Stimulated activated CD4-positive, alpha-beta T cell treated with anti-CD3 and anti-CD28 coated beads, Interleukin-4, amount 100 ng/mL, for 48 hours (primary cell): ENCODE measurements at places on chromosomes 6 and 20.

DNA sequence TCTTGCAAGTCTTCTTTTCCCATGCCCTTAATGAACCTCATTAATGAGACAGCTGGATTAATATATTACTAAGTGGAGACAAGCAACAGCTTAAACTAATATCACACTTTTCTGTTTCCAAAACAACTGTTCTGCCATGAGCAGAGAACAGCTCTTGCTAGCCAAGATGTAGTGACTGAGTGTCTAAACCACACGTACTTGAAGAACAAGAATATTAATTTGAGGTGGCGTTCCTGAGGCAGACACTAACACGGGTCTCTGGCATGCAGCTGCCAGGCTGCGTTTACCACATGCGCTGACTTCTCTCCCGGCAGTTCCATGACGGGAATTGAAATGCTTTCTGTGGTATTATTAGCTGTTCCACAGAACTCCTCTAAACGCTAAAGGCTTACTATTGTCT, 80.6 kb downstream of the FNDC1 start:
- DNase-seq = no peak

DNA sequence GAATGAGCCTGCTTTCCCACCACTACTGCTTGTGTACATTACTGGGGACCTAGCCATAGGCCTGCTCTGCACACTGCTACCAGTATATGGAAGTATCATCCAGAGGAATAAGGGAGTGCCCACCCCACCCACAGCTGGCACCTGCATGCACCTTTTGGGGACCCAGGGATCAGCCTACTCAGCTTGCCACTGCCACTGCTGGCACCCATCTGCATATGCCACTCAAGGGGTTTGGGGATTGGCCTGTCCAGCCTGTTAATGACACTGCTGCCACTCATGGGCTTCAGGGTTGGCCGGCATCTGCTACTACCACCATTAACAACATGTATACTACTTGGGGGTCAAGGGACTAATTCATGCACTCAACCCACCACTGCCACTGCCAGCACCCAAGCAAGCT, 832.1 kb downstream of the PHF3 start:
- DNase-seq = no peak

- no peak for DNase-seq
Measured at GRCh38 chr6:31940256-31940664, 5.6 kb upstream of the CFB start.

GRCh38 chr6:118810420-118811027, 83.4 kb upstream of the ASF1A start:
- peak; percentile 25 for DNase-seq

GRCh38 chr6:68572975-68573374, 62.1 kb upstream of the ADGRB3 start:
- no peak for DNase-seq

- DNase-seq = no peak
Measured at GRCh38 chr6:122669868-122670267, 59.7 kb downstream of the PKIB start.

- DNase-seq = no peak
Measured at GRCh38 chr6:45533386-45533785, 155.7 kb upstream of the SUPT3H start.

GRCh38 chr6:38804358-38804757, 89.2 kb downstream of the DNAH8 start:
- DNase-seq = no peak

GRCh38 chr6:157563611-157564284, 182.8 kb downstream of the ZDHHC14 start:
- DNase-seq = no peak

DNA sequence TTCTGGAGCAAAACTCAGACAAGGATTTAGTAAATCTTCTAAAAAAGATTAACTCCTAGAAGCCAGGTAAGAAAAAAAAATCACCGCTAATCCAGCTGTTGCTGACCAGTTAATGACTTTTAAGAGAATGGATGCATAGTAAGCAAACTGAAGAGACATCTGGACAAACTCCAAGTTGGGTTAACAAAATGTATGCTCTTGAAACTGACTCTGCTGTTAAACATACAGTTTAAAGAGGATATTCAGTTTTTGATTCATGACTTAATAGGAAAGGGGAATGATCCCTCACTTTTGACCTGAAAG, 70.4 kb downstream of the PLAGL1 start:
- DNase-seq = no peak

DNA sequence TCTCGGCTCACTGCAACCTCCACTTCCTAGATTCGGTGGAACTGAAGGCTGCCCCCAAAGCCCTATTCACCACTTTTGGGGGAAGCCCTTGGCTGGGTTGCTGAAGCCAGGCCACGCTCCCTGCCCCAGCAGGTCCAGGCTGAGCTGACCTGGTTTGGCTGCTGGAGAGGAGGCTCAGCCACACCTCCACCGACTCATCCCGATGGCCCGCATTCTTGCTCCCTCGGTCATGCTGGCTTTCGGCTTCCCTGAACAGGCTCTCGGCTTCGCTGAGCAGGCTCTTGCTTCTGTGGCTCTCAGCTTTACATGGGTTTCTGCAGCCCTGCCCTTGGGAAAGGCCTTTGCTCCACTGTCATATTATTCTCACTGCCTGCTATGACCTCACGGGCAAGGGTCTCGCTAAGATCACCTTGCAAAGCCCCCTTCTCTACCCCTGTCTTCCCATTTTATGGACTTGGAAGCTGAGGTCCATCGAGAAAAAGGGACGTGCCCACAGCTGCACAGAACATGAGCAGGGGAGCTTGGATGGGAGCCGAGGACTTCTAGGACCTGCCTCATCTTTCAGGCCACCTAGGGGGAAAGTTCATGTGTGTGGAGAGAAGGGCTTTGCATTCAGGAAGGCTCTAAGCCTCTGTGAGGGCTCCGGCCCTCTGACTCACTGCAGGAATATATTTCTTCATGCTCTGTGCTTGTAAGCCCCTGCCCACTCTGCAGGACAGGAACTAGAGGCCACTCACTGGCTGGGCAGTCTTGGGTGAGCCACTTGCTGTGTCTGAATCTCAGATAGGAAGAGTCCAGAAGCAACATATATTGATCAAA, 15.6 kb downstream of the ARHGAP40 start:
- DNase-seq = no peak

DNA sequence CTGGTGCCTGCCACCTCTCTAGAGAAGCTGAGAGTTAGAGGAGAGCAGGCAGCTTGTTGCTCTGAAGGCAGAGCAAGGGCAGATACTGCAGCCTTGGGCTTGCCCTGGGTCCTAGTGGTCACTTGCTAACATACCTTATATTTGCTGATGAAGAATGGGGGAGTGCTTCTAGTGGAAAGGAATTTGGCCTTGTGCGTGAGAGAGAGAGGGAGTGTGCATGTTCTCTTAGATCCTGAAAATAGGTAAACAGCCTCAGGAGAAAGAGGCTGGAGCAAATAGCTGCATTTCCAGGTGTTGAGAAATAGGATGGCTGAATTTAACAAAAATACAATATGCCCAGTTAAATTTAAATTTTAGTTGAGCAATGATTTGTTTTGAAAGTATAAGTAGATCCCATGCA, 724.5 kb upstream of the FLRT3 start:
- DNase-seq = no peak

GRCh38 chr20:63926298-63926697, 29.9 kb downstream of the UCKL1 start:
- no peak for DNase-seq

DNA sequence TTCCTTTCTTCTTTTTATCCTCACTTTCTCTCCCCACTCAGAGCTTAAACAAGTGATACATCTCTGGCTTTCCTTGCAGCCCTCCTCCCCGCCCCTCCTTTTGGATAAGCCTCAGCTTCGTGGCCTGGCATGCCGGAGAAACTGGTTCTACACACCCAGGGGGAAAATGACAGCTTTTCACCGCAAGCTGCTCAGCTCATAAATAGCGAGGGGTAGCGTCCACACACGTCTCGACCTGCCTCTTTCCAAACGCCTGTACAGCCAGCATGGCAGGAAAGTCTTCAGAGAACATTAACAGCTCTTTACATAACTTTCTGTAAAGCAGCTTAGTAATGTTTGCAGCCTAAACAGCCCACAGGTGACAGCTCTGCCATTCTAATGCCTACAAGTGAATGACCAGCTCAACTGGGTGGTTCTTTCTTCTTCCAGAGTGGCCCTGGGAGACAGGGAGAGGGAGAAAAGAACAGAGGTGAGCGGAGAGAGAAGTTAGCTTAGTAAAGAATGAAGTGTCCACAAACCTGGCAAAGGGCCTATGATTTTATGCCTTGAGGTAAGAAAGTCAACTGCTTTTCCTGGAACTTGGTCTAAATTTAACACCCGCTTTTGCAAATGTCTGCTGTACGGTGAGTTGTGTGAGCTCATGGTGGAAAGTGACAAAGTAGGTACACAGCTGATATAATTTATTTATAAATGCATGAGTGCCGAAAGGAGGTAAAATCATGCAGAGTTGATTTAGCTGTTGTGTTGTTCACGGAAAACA, 251.5 kb downstream of the TFAP2A start:
- no peak for DNase-seq

GRCh38 chr6:82264824-82265223, 17.3 kb upstream of the IBTK start:
- no peak for DNase-seq

- DNase-seq = no peak
Measured at GRCh38 chr6:20755631-20756030, 221.4 kb downstream of the CDKAL1 start.

- DNase-seq = no peak
Measured at GRCh38 chr20:25032478-25033264, 25.3 kb downstream of the ACSS1 start.

GRCh38 chr6:166167801-166168615, at the start of gene TBXT:
Gene TBXT, minus strand, starts transcription at chr6:166167851. Its CDS starts 260 bp downstream, at chr6:166167591.
- no peak for DNase-seq

DNA sequence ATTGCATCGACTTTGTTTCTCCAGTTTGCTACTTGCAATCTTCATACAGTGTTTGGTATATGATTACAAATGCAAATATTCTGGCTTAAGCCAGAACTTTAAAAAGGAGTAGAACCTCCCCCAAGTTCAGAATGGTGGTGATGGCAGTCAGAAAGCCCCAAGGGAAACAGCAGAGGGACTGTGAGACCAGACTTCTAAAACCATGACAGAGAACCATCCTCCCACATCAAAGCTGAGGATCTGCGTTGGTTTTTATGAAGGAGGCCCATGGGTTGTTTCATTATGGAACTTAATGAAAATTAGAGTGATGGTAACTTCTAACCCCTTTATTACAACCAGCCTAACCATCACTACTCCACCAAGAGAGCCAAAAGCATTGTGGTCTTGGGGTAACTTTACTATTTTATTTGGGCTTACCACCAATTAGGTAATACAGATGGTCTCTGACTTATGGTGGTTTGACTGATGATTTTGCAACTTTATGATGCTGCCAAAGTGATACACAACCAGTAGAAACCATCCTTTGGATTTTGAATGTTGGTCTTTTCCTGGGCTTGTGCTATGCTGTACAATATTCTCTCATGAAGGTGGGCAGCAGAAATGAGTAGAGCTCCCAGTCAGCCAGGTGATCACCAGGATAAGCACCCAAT, 10.9 kb upstream of the MRS2 start:
- DNase-seq = no peak

DNA sequence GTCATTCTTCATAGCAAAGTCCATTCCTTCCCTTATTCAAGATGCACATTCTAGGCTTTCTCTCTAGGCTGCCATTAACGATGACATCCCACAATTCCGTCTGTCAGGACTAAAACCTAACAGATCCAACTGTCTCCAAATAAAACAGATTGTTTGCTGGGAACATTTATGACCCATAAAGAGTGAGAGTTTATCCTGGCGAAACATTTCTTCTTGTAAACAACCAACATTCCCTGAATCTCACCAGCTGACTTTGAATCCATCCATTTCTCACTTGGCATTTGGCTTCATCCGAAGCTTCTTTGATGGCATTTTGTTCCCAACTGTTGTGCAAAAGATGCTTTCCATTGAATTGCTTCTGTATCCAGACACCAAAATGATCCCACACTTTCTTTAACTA, 93.1 kb downstream of the OLIG3 start:
- DNase-seq = no peak

GRCh38 chr20:59948828-59949720, 8.9 kb downstream of the FAM217B start:
- no peak for DNase-seq

- no peak for DNase-seq
Measured at GRCh38 chr6:37971266-37971665, 151.7 kb downstream of the ZFAND3 start.

GRCh38 chr20:20209684-20210083, 157.4 kb downstream of the CFAP61 start:
- DNase-seq = no peak

DNA sequence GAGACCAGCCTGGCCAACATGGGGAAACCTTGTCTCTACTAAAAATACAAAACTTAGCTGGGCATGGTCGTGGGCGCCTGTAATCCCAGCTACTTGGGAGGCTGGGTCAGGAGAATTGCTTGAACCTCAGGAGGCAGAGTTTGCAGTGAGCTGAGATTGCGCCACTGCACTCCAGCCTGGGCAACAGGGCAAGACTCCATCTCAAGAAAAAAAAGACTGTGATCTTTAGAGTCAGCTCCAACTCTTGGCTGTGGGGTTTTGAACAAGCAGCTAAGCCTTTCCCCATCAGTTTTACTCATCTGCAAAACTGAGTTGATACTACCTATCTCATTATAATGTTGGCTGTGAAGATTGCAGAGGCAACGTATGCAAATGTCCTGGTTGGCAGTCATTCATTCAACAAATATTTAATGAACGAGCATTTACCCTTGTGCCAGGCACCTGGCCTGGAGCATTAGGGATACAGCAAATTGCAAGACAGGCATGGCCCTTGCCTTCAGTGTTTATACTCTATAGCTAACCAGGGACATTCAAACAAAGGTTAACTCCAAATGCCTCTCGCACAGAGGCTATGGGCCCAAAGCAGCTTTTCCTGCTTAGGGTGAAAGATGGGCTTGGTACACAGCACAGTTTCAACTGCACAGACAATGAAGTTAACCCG, 37.8 kb downstream of the ILRUN start:
- DNase-seq = no peak

DNA sequence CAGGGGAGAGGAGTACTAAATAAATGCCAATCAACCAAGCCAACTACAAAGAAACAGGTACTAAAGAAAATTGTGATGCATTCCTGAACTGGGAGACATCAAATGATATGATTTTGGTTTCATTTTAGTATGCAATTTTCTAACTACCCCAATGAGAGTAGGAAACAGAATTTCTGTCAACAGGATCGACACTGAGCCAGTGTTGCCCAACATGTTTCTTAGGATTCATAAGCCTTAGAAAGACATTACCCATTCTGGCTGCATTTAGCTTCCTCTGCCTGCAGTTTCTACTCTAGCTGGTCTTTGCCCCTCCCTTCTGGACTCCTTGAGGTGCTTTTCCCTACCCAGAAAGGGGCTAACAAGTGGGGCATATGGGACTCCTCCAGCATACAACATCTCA, 49.8 kb downstream of the KCTD20 start:
- DNase-seq = no peak

GRCh38 chr6:155660251-155660977, 204.8 kb upstream of the NOX3 start:
- no peak for DNase-seq

GRCh38 chr6:159068904-159069578, 24.2 kb upstream of the TAGAP start:
- no peak for DNase-seq

DNA sequence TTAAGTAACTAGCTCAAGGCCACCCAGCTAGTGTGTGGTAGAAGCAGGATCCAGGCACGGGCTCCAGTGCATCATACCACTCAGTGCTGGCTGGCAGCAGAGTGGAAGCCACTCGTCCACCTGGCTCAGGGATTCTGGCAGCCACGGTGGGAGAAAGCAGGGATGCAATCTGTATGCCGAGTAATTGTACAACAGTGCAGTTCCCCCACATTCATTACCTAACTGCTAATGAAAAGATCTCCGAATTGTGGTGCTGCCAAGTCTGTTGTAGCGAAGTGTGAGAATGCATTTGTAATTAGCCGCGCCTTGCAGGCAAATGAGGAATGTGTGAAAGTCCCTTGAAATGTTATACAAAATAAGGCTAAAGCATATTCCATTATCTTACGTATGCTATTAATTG, 29.0 kb downstream of the KCNG1 start:
- DNase-seq = no peak
